ENCODE measurements at places on chromosomes 5 and 9. TPM values are rescaled to one million over a fixed set of nuclear protein-coding genes. Genes with fewer than 3 reads are reported as not detected.

Gene TSSK1B
- 0.88 TPM for total RNA-seq

Gene GPR21
- 0.68 TPM for total RNA-seq

Gene MSX2
- total RNA-seq: not detected

Gene PPP3R2
- not detected for total RNA-seq

Gene ZBTB34
- 4.0 TPM for total RNA-seq

- no peak for DNase-seq
Observed at GRCh38 chr9:93086447-93087224, 9.4 kb upstream of the CARD19 start.

DNA sequence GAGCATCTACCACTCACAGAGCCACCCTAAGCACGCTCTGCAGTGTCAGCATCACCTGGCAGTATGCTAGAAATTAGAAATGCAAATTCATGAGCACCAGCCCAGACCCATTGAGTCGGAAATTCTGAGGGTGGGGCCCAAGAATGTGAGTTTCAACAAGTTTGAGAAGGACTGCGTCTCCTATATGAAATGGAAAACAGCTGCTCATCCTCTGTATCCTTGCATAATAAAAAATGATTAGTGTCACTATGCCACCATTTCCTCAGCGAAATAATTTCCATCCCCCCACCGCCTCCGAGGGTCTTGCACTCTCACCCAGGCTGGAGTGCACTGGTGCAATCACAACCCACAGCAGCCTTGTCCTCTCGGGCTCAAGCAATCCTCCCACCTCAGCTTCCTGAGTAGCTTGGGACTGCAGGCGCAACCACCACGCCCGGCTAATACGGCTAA lies 1.3 kb upstream of the IQGAP2 start:
- no peak for DNase-seq

DNA sequence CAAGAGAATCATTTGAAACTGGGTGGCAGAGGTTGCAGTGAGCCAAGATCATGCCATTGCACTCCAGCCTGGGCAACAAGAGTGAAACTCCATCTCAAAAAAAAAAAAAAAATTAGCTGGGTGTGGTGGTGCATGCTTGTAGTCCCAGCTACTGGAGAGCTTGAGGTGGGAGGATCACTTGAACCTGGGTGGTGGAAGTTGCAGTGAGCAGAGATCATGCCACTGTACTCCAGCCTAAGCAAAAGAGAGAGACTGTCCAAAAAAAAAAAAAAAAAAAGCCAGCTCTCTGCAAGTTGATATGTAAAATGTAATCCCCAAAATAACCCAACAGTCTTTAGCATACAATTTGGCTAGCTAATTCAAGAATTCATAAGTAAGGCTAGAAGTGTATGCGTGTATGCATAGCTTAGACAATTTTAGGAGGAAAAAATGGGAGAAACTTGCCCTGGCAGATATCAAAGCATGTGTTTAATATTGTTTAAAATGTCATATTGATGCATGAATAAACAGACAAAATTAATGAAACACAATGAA lies 36.3 kb downstream of the C5orf22 start:
- no peak for DNase-seq

DNA sequence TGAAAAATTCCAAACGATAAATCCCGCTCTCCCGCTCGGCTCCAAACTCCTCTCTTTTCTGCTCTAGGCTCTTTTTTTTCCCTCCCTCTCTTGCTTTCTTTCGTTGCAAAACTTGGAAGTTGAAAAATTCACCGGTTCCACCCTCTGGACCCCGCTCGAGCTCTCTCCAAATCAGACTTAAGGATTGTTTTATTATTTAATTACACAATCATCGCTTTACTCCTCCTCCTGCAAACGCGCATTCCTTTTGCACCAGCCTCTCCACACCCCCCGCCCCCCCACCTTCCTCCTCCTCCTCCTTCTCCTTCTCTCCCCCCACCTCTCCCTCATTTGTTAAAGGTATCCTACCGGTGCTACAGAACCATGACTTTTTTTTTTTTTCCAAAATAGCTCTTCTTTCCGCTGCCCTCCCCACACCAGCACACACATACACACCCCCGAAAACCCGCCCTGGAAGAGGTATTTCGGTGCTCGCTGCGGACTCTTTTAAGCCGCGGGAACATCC lies 535 bp upstream of the NFIB start:
- no peak for DNase-seq
